Dermis blood vessel endothelial cell (primary cell): ENCODE measurements at places on chromosomes 4 and X. TPM values are rescaled to one million over a fixed set of nuclear protein-coding genes. Genes with fewer than 3 reads are reported as not detected.

The KIAA1210 gene
- not detected in 2 replicates for total RNA-seq

The GPC3 gene
- total RNA-seq, result not detected in 2 replicates

The PAGE5 gene
- total RNA-seq, result not detected in 2 replicates

The TMEM31 gene
- not detected in 2 replicates for total RNA-seq

The UGT2B15 gene
- not detected in 2 replicates for total RNA-seq
